ENCODE measurements at places on chromosomes 16 and 17. TPM values are rescaled to one million over a fixed set of nuclear protein-coding genes. Genes with fewer than 3 reads are reported as not detected.

AGRP gene
- not detected for total RNA-seq

AOC3 gene
- total RNA-seq = 36.5 TPM

DNA sequence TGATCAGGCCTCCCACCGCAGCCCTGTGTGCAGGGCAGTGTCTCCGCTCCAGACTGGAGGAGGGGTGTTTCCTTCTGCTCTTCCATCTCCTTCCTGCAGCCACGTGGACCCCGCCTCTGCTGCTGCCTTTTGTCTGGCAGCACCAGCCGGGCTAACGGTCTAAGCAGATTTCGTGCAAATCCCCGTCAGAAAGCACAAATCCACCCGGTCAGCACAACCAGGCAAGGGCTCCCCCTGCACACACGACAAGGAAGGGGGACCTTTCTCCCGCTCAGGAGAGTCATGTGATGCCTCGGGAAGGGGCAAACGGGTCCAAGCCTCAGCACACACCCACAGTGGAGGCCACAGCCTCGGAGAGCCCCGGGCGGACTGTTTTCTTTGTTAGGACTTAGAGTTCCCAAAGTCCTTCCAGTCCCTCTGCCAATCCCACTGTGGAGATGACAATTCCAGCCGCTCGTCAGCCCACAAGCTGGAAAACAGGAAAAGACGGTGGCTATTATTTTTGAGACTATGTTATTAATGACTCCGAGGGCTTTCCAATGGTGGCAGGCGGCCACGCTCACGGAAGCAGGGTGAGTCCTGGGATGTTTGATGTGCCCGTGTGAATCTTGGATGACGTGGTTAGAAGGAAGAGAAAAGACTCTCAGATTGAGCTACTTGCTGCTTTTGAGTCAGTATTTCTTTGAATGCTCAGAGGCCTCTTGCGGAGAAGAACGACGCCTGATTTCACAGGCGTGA is 22.5 kb upstream of the MEAK7 start:
- DNase-seq = no peak

BTBD17 gene
- 2.7 TPM for total RNA-seq

KRT33B gene
- not detected for total RNA-seq

DNA sequence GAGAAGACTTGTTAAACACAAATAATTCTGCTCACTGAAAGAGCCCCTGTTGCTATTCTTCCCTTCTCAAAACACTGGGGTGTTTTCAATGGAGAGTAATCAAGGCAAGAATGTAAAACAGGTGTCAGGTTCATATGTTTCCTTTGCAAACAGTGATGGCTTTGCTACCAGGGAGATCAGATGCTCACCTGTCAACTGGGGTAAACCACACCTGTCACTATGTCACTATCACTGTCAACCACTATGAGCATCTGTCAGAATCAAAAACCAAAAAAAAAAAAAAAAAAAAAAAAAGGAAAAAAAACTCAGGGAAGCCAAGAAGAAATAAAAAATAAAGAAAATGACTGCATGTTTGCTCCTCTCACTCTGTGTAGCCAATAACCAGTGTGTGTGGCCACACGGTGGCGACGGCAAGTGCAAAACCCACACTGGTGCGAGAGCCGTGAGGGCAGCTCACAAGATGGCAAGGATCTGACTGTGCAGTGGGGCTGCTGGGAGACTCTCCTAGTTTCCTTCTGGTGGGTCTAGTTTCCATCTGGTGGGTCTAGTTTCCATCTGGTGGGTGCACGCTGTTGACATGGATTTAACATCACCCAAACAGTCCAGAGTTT is 22.7 kb downstream of the USP22 start:
- DNase-seq = no peak

- DNase-seq = no peak
Measured at GRCh38 chr16:27491894-27492587, 57.7 kb downstream of the GTF3C1 start.

SLC16A11 gene
- 0.33 TPM for total RNA-seq

DNA sequence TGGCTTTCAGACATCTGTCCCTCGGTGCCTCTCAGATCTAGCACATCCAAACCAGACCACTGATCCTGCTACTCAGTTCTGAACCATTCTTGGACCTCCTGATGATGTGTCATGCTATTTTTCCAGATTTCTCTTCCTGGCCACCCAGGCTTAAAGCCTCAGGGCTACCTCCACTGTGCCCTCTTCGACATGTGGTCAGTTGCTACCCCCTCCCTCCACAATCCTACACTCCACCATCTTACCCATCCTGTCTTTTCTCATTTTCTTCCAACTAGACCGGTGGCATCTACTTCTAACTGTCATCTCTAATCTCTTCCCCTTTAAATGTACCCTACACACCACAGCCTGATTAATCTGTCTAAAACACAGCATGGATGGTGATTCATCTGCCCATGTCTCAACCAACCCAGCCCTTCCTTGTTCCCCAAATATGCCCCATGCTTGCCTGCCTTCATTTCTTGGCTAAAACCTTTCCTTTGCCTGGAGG is 478.6 kb downstream of the SLC39A11 start:
- no peak for DNase-seq

- no peak for DNase-seq
Measured at GRCh38 chr17:47810200-47810821, 11.3 kb downstream of the OSBPL7 start.

MRPL27 gene
- 38.9 TPM for total RNA-seq

SLC9A5 gene
- 17.2 TPM for total RNA-seq

All from endothelial cell (in vitro differentiated cells).